AG09319 (cell line): ENCODE measurements at places on chromosomes 4 and X.

DNA sequence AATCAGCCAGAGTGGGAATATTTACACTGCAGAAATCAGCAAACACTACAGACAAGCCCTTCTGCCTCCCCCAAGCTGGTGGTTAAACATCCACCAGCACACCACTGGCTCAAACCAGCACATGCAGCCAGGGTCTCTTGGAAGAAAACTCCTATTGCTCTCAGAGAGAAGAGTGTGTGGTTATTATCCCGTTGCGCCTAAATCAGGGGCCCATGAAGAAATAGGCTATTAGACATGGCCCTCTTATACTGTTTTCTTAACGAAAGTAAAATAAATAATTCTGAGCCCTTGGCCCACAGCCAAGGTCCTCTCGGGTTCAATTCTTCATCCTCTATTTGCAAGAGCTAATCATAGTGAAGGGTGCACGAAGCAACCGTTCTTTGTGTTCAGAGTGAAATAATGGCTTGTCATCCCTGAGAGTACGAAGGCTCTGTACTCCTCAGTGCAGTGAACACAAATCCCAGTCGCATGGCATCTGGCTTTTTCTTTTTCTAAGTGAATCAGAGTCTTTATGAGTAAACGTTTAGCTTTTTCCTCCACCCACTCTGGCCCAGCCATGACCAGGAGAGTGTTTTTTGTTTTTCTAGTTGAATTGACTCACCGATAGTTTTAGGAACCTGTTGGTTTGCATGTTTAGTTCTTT is 33.4 kb upstream of the RBM47 start:
- peak; percentile 12 for DNase-seq

GRCh38 chrX:47129899-47130358 is 14.6 kb downstream of the NDUFB11 start:
- no peak for DNase-seq

GRCh38 chrX:13081395-13082205 is 37.2 kb upstream of the FAM9C start:
- no peak for DNase-seq

DNA sequence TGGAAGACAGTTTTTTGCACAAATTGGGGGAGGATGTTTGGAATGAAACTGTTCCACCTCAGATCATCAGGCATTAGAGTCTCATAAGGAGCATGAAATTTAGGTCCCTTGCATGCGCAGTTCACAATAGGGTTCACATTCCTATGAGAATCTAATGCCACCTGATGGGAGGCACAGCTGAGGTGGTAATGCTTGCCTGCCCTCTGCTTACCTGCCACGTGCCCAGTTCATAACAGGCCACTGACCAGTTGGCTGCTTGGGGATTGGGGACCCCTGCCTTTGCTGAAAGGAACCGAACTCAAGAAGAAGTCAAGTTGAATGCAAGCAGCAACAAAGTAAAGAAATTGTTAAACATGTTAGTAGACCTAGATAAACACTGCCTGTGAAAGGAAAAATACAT is 4.6 kb upstream of the HSPA4L start:
- DNase-seq = no peak

GRCh38 chr4:176377780-176378179 is 58.0 kb downstream of the SPCS3 start:
- no peak for DNase-seq
